ENCODE measurements at places on chromosomes 7 and 10. TPM values are rescaled to one million over a fixed set of nuclear protein-coding genes. Genes with fewer than 3 reads are reported as not detected.

Gene OR2A14
- polyA plus RNA-seq = not detected

DNA sequence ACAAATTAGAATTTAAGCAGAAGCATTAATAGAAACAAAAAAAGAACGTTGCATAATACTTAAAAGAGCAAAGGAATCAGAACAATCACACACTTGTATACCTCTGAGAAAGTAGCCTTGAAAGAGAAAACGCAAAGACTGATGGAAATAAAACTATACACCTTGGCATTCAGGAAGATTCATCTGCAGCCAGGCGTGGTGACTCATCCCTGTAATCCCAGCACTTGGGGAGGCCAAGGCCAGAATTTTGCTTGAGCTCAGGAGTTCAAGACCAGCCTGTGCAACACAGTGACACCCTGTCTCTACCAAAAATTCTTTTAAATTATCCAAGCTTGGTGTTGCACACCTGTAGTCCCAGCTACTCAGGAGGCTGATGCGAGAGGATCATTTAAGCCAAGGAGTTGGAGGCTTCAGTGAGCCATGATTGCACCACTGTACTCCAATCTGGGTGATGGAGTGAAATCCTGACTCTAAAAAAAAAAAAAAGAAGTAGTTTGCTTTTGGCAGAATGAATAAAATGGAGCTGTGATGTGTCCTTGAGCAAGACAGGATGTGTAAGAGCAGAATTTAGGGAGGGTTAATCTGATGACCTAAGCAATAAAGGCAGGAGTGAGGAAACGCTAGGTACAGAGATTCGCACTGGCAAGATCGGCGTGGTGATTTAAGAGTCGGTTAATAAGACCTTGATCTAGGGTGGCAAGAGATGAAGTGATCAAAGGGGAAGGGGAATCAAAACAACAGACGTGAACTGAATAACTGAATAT is 75.8 kb upstream of the NRP1 start:
- no peak for DNase-seq
- H3K27ac ChIP-seq = no peak overlapping the region
- H3K36me3 ChIP-seq = no peaks in the 10 kb centered on the region
- no peaks in the 10 kb centered on the region for H3K4me1 ChIP-seq
- peaks cover 21% of the 10 kb centered on the region for H3K27me3 ChIP-seq
- no peak overlapping the region for H3K4me3 ChIP-seq

Gene MAT1A
- not detected for polyA plus RNA-seq

DNA sequence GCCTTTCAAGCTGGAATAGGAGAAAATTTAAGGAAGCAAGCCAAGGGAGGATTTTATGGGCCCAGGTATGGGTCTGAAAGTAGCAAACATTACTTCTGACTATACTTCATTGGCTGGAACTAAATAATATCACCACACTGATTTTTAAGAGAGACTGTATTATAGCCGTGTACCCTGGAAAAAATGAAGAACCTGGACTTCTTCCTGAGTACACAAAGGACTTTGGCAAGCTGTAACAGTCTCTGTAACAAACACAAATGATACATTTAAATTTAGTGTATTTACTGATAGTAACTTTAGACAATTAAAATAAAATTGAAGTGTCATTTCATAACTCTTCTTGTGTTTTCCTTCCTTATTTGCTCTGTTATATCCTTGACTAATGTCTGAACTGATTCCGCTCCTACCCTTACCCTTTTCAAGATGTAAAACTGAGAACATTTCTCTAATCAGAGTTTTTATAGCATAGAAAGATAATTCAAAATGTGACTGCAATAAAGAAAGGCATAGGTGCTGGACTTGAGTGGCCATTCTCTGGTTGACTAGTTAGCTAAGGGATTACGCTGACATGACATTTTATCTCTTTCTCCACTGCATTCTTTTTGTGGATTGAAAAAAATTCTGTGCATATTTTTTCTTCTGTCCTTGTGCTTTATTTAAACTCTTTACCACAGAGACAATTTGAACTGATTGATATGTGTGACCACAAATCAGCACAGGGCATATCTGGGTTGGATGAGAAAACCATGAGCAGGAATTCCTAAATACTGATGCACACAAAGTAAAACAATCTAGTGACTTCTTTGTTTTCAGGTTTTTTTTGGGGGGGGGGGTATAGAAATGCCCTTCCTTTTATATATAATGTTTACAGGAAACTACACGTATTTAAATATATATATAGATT is 349.7 kb downstream of the MDFIC start:
- no peaks in the 10 kb centered on the region for H3K36me3 ChIP-seq
- H3K4me1 ChIP-seq = no peaks in the 10 kb centered on the region
- no peak overlapping the region for H3K27ac ChIP-seq
- no peaks in the 10 kb centered on the region for H3K27me3 ChIP-seq
- DNase-seq = no peak

DNA sequence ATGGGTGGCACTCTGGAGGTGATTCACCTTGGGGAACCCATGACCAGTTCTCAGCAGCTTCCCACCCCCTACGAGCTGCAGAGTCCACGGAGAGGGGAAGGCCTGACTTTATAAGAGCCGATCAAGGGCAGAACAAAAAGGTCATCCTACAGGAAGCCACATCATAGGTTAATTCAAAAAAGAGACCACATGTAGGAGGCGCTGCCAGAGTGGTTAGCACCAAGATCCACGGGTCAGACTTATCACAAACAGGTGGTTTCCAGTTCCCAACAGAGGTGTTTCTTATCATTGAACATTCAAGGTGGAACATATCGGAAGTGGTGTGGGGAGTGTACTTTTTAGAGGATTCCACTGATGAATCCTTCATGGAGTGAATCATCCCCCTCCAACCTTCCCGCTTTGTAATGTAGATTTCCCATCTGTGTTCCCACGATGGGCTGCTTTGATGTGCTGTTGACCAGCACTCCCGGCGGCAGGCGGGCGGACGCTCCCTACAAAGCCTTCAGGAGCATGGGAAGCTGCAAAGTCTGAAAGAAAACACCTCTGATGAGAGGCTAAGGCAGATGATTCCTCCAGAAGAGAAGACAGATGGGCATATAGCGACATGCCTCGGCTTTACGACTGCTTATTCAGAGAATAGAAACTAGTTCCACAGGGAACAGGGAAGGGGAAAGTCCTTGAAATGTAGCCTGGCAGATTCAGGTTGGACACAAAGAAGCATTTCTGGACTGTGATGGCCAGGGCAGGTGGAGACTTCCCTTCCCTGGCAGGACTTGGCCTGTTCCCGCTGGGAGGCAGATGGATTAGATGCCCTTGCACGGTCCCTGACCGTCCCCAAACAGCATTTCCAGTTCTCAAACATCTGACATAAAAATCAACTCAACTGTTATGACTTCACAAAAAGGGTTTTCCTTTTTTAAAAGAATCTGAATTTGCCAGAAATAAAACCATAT is 66.5 kb downstream of the AFAP1L2 start:
- no peak overlapping the region for H3K4me3 ChIP-seq
- H3K27me3 ChIP-seq = no peaks in the 10 kb centered on the region
- H3K36me3 ChIP-seq = no peaks in the 10 kb centered on the region
- DNase-seq = no peak
- H3K4me1 ChIP-seq = no peaks in the 10 kb centered on the region
- H3K27ac ChIP-seq = no peak overlapping the region

Gene ODAD2
- polyA plus RNA-seq = not detected
